ENCODE measurements at places on chromosomes 12 and 14.

DNA sequence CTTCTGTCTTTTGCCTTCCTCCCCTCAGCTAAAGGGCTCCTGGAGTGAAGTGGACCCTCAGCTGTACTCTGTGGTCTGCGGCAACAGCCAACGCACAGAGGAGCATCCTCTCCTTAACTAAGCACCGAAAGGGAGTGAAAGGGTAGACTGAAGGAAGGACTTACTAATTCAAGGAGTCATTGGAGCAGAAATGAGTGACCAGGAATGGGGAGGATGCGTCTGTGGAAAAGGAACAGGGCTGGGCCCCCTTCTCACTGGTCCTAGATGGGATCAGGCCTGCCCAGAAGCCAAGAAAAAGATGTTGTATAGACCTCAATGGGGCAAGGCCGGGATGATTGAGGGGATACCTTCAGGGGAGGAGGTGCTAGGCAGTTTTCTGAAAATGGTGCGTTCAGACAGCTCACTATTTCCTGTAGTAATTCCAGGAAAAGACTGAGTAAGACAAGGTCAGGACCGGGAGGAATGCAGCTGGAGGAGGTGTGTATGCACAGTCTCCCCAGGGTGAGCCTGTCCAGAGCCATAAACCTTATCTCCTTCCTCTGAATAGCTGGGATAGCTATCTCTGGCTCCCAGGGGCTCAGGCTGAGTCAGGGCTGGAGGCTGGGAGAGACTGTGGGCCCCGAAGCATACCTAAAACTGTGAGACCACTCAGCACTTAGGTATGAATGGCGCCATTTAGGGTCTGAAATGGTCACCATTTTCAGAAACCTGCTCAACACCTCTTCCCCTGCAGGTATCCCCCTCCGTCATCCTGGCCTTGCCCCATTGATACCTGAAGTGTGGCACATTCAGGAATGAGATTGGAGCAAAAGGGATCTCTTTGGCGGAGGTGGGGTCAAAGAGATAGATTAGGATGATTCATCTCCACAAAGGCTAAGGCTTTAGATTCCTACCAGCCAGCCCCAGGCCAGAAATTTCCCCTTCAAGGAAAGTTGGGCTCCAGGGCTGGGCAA is 20.2 kb upstream of the KRT8 start:
- no peak for DNase-seq

GRCh38 chr12:3288690-3289089 is 202.3 kb upstream of the PRMT8 start:
- DNase-seq: no peak

- no peak for DNase-seq
Measured at GRCh38 chr12:10959804-10960203, 20.7 kb upstream of the TAS2R14 start.

DNA sequence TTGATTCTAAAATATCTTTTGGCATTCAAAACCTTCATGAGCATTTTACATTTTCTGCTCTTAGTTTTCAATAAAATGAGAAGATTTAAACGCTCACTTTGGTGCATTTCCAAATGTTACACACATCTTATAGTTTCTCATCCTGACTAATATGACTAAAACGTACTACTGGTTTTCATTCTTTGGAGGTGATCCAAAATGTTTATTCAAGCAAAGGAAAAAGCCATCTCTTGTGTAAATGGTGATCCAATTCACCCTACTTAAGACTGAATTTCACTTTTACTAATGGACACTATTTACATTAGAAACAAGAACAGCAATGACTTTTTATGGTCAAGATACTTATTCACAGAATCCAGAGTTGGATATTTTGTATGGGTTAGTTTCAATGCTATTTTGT is 86.6 kb downstream of the KITLG start:
- DNase-seq: no peak

DNA sequence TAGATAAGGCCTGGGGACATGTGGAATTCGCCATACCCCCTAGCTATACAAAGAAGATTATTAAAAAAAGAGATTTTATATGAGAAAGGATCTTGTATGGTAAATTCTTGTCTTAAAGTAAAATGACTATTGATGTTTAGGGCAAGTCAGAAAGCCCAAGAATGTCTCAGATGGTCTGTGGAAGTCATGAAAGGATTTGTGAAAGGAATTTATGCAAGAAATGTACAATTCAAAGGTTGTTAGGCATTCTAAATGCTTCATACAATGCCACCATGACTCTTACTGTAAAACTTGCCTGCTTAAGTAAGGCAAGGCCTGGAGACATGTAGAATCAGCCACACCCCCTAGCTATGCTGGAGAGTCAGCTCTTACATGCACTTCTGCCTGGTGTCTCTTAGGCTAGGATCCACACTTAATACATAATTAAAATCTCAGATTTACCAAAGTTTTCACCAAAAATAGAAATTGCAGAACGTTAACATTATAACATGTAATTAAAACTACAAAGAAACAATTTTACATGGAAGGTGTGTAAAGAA is 8.9 kb upstream of the ETNK1 start:
- DNase-seq: no peak

DNA sequence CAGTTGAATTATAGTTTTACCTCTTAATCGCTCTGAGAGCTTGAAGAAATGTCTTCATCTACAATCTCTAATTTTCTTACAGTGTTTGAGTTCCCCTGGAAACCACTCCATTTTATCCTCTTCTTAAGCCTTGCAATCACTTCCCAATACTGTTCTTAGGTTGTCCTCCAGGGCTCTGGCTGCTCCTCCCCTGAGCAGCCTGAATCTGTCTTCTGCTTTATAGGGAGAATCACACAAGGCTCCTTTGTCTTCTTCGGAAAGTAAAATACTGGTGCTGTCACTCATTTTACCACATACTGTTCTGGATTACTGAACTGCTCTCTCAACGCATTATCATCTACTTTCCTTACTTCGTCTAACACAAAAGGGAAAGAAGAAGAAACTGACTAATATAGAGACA is 133.7 kb downstream of the MDGA2 start:
- DNase-seq: no peak

GRCh38 chr12:4850857-4851380 is 58.8 kb upstream of the KCNA1 start:
- DNase-seq: no peak

GRCh38 chr12:95146769-95147168 is 70.5 kb downstream of the FGD6 start:
- no peak for DNase-seq

DNA sequence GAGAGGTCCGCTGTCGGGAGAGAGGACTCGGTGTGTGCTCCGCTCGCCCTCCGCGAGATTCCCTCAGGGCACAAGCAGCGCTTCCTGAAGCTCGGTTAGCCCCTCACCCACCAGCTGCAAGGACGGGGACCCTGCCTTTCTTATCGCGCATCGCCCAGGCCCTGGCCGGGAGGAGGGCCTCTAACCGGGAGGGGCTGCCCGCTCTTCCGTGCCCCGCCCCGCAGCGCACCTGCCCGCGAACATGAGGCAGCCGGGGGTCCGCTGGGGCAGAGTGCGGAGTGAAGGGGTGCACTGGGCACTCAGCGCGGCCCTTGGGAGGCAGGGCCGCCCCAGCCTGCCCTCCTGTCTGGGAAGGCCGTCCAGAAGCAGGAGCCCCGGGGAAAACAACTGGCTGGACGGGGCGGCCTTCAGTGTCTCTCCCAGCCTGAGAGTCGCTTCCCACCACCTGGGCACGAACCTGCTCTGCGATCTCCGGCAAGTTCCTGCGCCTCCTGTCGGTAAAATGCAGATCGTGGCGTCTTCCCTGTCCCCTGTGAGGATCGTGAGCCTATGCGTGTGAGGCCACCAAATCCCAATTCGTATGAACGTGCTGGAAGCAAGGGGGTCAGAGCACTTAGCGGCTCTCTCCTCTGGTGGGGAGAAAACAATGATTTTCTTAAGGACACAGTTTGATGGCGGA is 28.0 kb upstream of the ADIPOR2 start:
- no peak for DNase-seq

GRCh38 chr12:50678650-50679365 is 85.1 kb upstream of the ATF1 start:
- DNase-seq: no peak

GRCh38 chr12:8948701-8949341 is 624 bp downstream of the M6PR start:
- no peak for DNase-seq

GRCh38 chr12:77442633-77443032 is 377.3 kb upstream of the E2F7 start:
- no peak for DNase-seq

DNA sequence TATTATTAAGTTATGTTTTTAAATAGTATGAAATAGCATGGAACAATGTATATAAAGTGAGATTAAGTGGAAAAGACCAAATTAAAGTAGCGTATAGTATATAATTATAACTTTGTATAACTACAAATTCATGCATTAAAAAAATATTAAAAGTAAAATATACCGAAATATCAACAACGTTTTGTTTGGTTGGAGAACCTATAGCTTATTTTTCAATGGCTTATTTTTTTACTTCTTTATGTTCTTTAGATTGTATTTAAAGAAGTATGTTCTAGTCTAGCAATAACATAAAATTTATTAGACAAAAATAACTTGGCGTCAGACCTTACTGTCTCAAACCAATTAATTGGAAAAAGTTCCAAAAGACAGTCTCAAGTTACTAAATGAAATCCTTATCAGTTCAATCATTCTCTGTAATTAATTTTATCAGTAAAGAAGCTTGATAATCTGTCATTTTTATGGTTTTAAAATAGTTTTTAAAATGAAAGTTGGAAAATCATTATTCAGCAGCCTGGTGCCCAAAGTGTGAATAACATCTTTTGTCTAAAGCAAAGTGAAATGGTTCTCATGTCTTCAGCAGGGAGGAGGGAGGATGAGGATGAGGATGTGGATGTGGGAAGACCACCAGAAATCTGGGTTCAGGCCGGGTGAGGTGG is 46.7 kb downstream of the IRAK3 start:
- no peak for DNase-seq

DNA sequence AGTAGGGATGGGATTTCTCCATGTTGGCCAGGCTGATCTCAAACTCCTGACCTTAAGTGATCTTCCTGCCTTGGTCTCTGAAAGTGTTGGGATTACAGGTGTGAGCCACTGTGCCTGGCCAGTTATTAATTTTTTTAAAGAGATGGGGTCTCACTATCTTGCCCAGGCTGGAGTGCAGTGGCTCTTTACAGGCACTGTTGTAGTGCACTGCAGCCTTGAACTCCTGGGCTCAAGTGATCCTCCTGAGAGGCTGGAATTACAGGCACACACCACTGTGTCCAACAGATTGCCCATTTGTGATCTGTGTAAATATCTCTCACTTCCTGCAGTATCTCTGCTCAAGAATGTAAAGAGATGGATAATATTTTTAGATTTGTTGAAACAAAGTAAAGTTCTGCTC is 45.9 kb downstream of the PTPN11 start:
- DNase-seq: no peak

DNA sequence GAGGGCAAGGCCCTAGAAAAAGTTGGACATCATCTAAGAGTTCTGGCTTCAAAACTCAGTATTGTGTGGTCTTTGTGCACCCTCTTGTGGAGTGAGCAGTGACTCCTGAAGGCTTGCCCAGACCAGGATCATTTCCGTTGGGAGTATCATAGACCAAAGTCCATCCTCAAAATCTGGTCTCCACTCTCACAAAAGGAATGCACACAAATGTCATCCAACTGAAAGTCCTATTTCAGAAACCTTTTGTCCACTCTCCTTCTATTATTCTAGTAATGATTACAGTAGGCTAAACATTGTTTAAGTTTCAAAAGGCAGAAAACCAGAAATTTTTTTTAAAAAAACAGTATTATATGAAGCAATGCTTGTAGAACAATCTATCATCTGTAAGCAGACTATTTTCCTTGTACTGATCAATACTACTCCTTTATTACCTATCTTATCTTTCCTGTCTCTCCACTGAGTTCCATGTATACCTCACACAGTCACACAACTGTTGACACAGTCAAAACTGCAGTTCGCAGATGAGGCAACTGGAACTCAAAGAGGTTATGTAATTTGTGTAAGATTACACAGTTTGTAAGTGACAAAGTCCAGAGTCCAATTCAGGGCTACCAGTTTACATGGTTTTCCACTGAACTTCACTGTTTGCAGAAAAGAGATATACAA is 41.4 kb downstream of the COX16 start:
- DNase-seq: no peak

GRCh38 chr12:63450816-63451215 is 217.5 kb downstream of the DPY19L2 start:
- no peak for DNase-seq

GRCh38 chr12:7935590-7936581 is at the start of gene SLC2A3:
SLC2A3 (minus strand) TSS chr12:7936187; CDS start chr12:7936034, 153 bp downstream.
- DNase-seq: no peak

All from stimulated activated CD8-positive, alpha-beta memory T cell treated with anti-CD3 and anti-CD28 coated beads, Interleukin-4, amount 100 ng/mL, for 1 hour (primary cell).